ENCODE measurements at places on chromosomes 7 and 10.

DNA sequence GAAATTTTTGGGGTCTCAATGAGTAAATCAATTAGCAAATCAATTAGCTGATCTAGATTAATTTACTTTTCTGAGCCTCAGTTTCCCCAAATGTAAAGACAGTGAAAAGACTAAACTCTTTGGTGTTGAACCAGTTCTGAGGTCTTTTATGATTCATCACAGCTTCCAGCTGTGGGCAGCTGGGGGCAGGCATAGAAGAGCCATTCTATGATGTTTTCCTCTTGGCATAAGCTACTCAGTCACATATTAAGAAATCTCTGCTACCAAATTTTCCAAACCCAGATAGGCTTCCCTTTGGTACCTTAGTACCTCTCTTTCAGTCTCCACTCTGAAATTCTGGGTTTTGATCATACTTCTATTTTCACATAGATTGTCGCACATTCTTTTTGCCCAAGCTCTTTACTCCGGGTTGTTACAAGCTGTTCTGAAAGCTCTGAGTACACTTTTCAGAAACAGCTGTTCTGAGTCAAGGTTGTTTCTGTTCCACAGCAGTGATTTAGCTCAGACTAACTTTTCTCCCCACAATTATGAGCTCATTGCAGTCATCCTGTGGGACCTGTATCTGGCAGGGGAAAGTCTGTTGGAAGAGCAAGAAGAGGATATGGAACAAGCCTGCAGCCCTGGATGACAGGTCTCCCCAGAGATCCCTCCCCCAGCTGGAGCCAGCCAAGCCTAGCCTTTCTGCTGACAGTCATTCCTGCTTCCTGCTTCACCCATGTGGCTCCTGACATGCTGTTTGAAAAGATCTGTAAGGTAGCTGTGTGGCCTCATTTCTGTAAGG, 599.6 kb upstream of the GHITM start:
- H3K4me3 ChIP-seq, result no peak overlapping the region
- no peaks in the 10 kb centered on the region for H3K27me3 ChIP-seq
- H3K4me1 ChIP-seq, result no peaks in the 10 kb centered on the region

GRCh38 chr7:131071786-131072504, 255.7 kb upstream of the MKLN1 start:
- no peaks in the 10 kb centered on the region for H3K27me3 ChIP-seq
- no peak for DNase-seq
- H3K36me3 ChIP-seq, result no peaks in the 10 kb centered on the region
- no peak overlapping the region for H3K4me3 ChIP-seq
- H3K4me1 ChIP-seq, result peaks cover 81% of the 10 kb centered on the region
- peak overlapping the region; percentile 48 for H3K27ac ChIP-seq

DNA sequence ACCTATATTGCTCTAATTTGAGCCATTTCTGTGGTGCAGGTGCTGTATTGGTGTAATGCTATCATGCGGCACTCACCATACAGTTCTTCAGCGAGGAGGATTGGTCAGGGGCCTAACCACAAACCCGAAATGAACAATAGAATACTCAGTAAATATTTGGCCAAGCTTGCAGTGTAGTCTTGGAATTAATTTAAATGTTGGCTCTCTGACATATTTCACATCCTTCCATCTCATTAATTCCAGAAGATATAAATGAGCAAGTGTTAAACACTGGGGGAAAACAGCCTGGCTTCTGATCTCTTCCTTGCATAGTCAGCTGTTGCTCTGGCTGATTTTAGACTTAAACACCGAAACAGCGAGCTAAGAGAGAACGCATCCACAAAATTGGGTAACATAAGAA, 663.1 kb upstream of the GHITM start:
- H3K4me3 ChIP-seq, result no peak overlapping the region
- no peaks in the 10 kb centered on the region for H3K36me3 ChIP-seq
- no peaks in the 10 kb centered on the region for H3K27me3 ChIP-seq
- H3K4me1 ChIP-seq, result no peaks in the 10 kb centered on the region
- no peak overlapping the region for H3K27ac ChIP-seq

DNA sequence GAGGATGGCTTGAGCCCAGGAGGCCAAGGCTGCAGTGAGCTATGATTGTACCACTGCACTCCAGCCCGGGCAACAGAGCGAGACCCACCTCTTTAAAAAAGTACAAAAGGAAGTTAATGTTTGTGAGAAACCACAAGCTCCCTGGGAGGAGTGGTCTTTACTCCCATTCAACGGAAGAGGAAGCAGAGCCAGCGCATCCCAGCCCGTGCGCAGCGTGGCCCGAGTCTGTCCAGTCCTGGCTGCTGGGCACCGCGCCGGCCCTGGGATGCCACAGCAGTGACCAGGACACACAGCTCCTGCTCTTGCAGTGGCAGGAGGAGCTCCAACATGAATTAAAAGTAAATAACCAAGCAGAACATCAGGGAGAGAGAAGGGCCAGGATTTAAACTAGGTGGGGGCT, 68.4 kb downstream of the ELFN1 start:
- no peak overlapping the region for H3K27ac ChIP-seq
- H3K4me3 ChIP-seq, result no peak overlapping the region
- no peaks in the 10 kb centered on the region for H3K27me3 ChIP-seq
- DNase-seq, result no peak
- H3K4me1 ChIP-seq, result peaks cover 21% of the 10 kb centered on the region

DNA sequence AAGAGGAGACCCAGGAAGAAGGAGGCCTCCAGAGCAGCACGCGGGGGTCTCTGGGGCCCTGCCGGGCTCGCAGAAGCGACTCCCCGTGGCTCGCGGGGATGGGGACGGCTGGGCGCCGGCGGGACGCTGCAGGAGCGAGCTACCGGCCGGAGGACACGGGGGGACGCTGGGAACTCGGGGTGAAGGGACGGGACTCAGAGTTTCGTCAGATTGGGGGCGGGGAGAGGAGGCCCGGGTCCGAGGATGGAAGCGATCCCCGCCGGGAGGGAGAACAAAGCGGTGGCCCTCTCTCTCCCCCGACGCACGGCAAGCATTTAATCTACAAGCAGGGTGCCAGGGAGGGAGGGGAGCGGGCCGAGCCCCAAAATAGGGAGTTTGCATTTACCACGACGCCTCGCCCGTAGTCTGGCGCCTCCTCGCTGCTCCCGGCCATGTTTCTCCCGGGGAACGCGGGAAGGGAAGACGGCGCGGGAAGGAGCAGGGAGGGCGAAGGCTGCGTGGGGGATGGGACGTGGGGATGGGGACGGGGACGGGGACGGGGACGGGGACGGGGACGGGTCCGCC, at the start of gene PRTFDC1:
Gene PRTFDC1 (minus strand): TSS at position 464 of the 564 bp plus-strand sequence. CDS start 31 bp downstream, at position 433.
- H3K27ac ChIP-seq, result peak within 1 kb of the TSS; percentile 71
- H3K4me3 ChIP-seq, result peak within 1 kb of the TSS; percentile 57
- no peaks in the 10 kb centered on the region for H3K36me3 ChIP-seq
- H3K27me3 ChIP-seq, result no peaks in the 10 kb centered on the region
- peak; percentile 1 for DNase-seq
- peaks cover 12% of the 10 kb centered on the region for H3K4me1 ChIP-seq

DNA sequence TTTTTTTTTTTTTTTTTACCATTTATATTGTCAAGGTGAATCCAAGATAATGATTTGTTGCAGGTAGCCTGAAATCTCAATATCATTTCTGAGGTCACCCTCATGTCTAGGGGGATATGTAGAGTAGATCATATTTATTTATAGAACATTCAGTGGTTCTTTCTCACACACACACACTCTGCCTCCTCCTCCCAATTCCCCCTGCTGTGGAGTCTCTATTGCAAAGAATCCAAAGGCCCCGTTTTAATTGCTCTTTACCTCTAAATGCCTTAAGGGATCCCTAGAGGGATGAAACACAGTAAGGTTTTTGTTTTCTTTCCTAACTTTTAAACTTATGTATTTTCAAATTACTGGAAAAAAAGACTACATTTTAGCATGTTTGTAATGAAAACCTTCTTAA, 170.0 kb downstream of the PRKG1 start:
- no peaks in the 10 kb centered on the region for H3K4me1 ChIP-seq
- H3K4me3 ChIP-seq, result no peak overlapping the region
- H3K27ac ChIP-seq, result no peak overlapping the region
- H3K36me3 ChIP-seq, result no peaks in the 10 kb centered on the region

DNA sequence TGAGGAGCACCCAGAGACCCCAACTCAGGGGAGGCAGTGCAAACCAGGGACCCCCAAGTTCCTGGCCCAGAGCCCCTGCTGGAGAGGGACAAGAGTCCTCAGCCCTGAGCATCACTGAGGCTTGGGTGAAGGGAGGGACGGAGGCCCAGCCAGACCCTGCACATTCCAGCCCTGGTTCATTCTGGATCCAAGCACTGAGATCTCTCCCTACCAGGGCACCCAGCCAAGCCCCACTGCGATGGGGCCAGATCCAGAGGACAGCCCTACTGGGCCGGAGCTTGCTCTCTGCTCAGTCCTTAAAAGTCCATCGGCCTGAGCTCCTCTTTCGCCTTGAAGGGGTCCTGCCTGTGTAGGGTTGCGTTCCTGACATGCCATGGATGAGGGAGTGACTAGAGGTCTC, 40.5 kb upstream of the RABGEF1 start:
- H3K36me3 ChIP-seq, result no peaks in the 10 kb centered on the region
- no peaks in the 10 kb centered on the region for H3K27me3 ChIP-seq
- no peak overlapping the region for H3K27ac ChIP-seq
- DNase-seq, result no peak
- no peak overlapping the region for H3K4me3 ChIP-seq

DNA sequence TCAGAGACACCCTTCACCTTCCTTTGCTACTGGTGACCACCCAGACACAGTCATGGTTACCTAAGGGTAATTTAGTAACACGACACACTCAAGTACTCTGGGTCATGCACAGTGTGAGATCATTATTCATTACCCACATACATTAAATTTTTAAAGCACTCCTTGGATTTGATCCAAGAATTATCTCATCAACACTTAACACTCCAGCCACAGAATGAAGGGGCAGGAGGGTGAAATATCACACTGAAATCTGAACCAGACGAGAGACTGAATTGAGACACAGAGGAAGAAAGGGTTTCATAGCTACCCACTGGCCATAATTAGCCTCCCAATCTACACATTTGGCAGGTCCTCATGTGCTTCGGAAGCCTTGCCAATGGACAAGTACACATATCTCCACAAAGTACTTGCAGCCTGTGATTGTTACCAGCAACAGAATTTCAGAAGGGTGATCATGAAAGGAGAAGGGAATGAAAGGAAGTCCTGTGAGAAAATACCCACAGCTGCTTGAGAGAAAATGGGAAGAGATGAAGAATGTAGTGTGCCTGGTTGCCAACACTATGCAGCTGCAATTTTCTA, 189.3 kb downstream of the POLR1F start:
- H3K4me3 ChIP-seq, result no peak overlapping the region
- no peaks in the 10 kb centered on the region for H3K27me3 ChIP-seq
- no peak overlapping the region for H3K27ac ChIP-seq
- no peaks in the 10 kb centered on the region for H3K4me1 ChIP-seq

DNA sequence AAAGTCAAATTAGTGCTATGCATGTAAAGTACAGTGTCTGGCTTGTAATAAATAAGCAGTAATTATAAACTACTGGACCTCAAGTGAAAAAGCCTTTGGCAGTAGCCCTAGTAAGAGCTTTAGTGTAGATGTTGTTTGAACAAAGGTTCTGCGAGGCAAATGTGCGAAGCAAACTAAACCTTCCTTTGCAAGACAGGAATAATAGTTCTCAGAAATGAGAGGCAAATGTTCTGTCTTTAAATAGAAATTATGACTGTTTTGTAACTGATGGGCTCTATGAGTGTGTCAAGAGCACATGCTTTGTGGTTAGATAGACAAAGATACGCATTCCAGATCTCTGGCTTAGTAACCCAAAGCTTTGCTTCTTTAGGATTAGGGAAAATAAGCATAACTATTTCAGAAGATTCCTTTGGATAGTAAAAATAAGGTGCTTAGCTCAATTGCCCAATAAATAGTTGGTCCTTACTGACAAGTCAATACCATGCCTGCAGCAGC, 169.2 kb upstream of the CDC14C start:
- no peak overlapping the region for H3K27ac ChIP-seq
- H3K4me1 ChIP-seq, result no peaks in the 10 kb centered on the region
- no peak for DNase-seq
- H3K4me3 ChIP-seq, result no peak overlapping the region

DNA sequence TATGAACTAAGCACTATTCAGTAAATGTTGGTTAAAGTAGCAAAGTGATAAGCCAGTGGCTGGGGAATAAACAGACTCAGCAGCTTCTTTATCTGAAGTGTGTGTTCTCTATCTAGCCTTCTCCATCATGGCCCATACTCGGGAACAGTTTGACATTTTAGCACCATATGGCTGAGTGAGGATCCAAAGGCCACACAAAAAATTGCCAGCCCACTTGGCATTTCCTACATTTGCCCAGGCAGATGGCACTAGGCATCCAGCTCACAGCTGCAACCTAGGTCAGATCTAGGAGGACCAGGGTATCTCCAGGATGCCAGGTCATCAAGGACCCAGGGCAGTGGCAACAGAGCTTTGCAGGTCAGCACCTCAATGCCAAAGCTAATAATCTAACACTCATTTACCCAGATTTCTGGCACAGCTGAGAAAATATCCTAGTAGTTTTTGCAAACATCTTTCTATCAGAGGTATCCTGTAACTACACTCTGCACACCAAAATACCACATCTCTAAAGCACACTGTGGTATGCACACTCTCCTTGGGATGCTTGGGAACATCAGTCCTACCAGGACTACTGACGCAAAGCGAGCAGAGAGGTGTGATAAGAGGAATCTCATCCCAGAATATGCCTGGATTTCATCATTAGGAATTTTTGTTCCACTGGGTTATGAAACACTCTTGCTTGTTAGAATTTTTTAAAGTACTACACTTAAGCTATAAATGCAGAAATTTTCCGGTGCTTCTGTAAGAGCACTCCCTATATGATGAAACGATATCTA, 61.7 kb downstream of the DOCK4 start:
- no peaks in the 10 kb centered on the region for H3K4me1 ChIP-seq
- H3K36me3 ChIP-seq, result no peaks in the 10 kb centered on the region
- H3K4me3 ChIP-seq, result no peak overlapping the region
- no peak overlapping the region for H3K27ac ChIP-seq

- H3K4me3 ChIP-seq, result no peak overlapping the region
- H3K27me3 ChIP-seq, result peaks cover 13% of the 10 kb centered on the region
- no peak overlapping the region for H3K27ac ChIP-seq
- H3K36me3 ChIP-seq, result no peaks in the 10 kb centered on the region
- H3K4me1 ChIP-seq, result no peaks in the 10 kb centered on the region
Measured at GRCh38 chr7:1364068-1364905, 95.0 kb downstream of the MICALL2 start.

DNA sequence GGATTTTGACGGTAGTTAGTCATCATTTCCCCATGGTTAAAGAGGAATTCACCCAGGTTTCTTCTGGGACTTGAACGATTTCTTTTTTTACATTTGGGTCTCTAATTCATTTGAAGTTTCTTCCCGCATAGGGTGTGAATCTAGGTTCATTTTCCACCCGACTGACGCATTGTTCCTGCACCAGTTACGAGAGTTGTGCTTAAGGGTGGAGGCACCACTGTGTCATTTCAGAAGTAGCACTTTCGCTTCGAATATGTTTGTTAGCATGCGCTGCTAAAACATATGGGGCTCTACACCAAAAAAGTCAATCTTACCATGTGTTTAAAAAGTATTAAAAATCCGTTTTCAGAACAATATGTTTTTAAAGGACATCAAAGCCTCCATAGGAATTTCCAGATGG, 140.3 kb downstream of the VIPR2 start:
- no peak overlapping the region for H3K27ac ChIP-seq
- DNase-seq, result no peak
- H3K4me1 ChIP-seq, result no peaks in the 10 kb centered on the region
- no peak overlapping the region for H3K4me3 ChIP-seq
- no peaks in the 10 kb centered on the region for H3K36me3 ChIP-seq
